ENCODE measurements at places on chromosomes 13 and 19.
A peak's percentile ranks its signal among the peaks of the same experiment; 100 is the strongest.

- no peak for DNase-seq
These were observed 2.9 kb upstream of the NRTN start for GRCh38 chr19:5801796-5802619.

DNA sequence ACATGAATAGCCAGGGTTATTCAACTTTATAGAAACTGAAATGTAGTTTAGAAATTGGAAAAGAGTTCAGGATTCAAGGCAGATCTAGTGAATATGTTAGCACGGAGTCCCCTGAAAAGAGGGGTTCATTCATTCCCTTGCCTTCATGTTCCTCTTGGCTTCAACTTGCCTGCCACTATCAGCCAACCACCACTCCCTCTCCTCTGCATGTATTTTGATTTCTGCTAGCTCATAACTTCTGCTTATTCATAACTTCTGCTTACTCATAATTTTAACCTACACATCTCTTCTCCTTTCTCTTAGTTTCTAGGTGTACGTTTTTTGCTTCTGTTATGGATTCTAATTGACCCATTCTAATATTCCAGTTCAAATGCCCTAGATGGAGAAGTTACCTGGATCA, 5.5 kb upstream of the SERTM1 start:
- DNase-seq, result no peak

DNA sequence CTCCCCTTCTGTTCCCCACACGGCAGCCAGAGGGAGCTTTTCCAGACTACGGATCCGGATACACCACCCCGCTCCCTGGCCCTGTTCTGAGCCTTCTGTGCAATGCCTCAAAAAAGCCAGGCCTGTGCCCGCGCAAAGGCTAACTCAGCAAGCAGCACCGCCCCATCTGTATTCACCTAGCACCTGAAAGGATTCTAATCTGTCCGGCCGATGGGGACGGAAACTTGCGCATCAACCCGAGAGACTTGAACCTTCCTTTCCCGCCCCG, 589 bp downstream of the ZBTB45 start:
- DNase-seq, result peak; percentile 67

- DNase-seq, result peak; percentile 5
These were observed 122.0 kb downstream of the ENOX1 start for GRCh38 chr13:43664700-43665191.

GRCh38 chr13:29589967-29590366, 5.5 kb downstream of the SLC7A1 start:
- DNase-seq, result no peak

DNA sequence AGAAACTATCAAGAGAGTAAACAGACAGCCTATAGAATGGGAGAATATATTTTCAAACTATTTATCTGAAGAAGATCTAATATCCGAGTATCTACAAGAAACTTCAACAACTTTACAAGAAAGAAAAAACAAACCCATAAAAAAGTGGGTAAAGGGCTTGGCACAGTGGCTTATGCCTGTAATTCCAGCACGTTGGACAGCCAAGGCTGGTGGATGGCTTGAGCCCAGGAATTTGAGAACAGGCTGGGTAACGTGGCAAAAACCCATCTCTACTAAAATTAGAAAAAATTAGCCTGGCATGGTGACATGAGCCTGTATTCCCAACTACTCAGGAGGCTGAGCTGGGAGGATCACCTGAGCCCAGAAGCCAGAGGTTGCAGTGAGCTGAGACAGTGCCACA, 7.8 kb upstream of the LGALS16 start:
- no peak for DNase-seq

DNA sequence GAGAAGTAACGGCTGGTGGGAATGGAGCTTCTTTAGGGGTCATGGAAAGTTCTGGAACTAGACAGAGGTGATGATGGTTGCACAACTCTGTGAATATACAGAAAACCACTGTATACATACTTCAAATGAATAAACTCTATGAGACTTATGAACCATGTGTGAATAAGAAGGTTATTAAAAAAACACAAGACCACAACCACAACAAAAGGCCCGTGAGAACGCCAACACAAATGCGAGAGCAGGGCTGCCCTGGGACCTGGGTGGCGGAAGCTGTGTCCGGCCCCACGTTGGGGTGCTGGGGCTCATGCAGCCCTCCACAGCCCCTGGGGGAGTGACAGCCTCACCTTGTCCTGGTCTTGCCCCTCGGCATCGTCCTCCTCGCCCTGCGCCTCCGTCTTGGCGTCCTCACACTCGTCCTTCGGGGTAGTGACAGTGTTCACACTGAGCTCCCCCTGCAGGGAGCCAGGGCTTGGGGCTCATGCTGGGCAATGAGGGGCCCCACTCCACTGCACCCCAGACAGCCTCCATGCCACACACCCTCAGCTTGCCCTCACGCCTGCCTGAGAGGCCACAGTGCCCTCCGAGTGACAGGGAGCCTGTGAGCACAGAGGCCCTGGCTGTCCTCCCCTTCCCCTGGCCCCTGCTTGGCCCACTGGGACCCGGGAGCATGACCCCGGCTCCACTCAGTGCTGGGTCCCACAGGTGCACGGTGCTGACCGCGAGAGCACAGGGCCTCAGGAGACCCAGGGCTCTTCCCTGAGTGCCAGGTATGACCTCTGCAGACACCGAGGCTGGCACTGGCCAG, 16.0 kb downstream of the IZUMO4 start:
- no peak for DNase-seq

DNA sequence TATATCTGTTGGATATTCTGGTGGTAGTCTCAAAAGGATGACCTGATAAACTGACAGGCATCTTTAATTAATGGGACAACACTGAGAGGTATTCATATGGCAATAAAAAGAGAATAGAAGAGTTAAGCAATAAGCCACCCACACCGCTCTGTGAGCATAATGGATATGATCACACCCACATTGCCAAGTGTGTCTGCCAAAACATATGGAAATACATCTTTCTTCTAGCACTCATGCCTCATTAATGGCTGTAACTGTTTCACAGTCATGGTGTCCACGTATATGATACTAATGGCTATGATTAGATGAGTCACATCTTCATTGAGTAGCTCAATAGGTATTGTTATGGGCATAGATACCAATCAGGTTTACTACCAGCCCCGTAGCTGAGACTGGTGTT, 13.1 kb downstream of the IGFL3 start:
- DNase-seq, result no peak

DNA sequence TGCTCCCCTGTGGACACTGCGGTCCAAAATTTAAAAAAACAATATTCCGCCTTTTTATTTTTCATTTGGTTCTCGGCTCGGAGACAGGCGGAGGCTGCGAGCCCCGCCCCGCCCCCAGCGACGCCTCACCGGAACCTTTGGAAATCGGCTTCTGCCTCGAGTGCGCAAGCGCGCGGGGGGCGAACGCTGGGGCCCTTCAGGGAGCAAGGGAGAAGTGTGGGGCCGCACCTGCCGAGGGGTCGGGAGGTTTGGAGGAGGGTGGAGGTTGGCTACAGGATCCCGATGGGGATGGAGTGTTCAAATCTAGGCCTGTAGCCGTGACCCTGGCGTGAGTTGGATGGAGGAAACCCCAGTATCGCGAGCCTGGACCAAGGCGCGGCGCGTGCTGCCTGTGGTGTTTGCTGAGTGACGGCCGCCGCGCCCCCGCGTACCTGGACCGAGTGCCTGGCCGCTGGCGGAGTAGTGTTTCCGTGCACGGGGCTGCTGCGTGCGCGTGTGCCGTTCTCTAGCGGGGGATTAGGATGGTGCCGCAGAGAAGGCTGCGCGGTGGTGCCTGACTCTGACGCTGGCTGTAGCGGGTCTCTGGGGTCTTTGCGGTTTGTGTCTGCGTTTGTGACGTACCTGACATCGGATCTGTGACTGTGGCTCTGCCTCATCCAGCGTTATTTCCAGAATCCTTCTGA, 565 bp upstream of the ZFP30 start:
- peak; percentile 91 for DNase-seq

GRCh38 chr19:29299416-29300380, 86.7 kb upstream of the UQCRFS1 start:
- no peak for DNase-seq

All from stimulated activated CD4-positive, alpha-beta T cell treated with anti-CD3 and anti-CD28 coated beads, Interleukin-15, amount 100 ng/mL, for 24 hours (primary cell).